ENCODE measurements at places on chromosomes 16 and 17.

- no peak for DNase-seq
Measured at GRCh38 chr17:40139566-40140058, 725 bp upstream of the CASC3 start.

DNA sequence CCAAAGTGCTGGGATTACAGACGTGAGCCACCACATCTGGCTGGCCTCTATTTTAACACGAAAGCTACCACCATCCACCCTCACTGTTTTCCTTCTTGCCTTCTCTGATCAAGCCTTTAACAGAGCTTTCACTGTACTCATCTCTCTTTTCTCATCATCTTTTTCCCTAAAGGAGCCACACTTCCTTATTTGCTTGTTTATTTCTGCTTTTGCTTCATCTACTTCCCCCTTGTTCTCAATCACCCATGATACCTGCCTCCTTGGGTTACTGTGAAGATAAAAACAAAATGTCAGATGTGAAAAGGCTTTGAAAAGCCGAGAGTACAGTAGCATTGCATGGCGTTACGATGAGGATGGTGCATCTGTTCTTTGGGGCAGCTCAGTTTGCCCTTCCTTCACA, 79.9 kb downstream of the ZNF18 start:
- no peak for DNase-seq

- no peak for DNase-seq
Measured at GRCh38 chr17:81067391-81067811, 32.5 kb downstream of the BAIAP2 start.

DNA sequence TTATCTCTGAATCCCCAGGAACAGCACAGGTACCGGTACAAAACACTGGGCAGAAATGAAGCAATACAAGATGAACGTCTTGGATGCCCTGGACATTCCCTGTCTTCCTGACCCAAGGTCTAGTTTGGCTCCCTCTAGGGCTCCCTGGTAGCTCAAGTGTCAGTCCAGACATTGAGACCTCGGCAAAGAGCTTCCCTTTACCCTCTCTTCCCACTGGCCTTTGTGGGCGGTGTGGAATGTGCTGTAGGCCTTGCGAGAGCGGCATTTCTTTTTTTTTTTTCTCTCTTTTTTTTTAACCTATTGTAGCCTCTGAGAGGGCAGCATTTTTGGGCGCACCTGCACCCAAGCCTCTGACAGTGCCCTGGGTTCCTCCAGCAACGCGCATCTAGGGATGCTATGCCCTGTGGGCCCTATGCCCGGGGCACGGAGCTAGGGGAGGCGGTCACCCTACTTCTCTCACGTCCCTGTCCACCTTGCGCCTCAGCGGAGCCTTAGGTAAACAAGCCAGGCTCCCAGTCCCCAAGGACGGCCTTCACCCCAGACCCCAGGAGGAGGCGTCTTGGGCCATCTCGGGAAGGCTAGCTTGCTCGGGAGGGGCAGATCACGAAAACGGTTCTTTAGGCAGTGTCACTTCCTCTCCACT, 1.2 kb upstream of the NFATC3 start:
- DNase-seq = no peak

GRCh38 chr16:58345574-58346354, 46.5 kb upstream of the GINS3 start:
- DNase-seq = no peak

DNA sequence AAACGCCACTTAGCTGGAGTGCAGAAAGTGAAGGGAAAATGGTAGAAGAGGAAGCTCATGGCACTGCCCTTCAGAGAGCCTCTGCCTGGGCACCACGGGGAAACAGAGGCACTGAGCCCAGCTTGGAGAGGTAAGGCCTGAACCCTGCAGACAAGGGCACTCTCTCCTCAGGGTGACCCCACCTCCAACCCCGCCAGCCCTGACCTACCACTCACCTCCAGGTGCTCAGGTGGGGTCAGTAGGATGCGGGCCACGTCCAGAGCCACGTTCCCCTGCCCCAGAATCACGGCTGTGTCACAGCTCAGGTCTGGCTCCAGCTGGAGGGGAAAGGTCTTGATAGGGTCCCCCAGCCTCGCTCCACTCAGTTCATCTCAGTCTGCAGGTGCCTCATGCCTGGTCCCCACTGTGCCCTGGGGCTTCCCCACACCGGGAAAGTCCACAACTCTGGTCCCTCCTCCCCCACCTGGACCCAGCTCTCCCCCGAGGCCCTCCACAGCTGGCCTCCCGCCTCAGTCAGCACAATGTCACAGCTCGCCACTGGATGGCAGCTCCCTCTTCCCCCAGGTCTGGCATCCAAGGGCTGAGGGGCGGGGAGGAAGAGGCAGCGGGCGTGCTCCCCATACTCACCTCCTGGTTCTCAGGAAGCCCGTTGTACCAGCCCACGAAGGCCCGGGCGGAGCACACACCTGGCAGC, 6.0 kb upstream of the GRIN2C start:
- DNase-seq = no peak

- no peak for DNase-seq
Measured at GRCh38 chr16:11563493-11564040, 23.2 kb downstream of the LITAF start.

DNA sequence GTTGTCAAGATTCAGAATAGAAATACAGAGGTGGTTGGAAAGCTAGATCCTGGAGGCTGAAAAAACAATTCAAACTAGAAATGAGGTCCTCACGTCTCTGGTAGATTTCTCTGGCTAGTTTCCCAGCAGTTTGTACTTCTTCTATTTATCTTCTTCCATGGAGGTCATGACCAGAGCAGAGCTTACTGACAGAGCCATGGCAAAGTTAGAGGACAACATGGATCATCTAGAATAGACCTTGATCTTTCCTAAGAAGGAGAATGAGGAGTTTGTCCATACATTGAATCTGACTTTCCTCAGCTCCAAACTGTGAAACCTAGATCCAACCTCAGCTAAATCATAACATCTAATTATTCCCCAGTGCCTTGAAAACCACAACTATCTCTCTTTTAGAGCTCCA, 900.8 kb upstream of the GOT2 start:
- DNase-seq = no peak

DNA sequence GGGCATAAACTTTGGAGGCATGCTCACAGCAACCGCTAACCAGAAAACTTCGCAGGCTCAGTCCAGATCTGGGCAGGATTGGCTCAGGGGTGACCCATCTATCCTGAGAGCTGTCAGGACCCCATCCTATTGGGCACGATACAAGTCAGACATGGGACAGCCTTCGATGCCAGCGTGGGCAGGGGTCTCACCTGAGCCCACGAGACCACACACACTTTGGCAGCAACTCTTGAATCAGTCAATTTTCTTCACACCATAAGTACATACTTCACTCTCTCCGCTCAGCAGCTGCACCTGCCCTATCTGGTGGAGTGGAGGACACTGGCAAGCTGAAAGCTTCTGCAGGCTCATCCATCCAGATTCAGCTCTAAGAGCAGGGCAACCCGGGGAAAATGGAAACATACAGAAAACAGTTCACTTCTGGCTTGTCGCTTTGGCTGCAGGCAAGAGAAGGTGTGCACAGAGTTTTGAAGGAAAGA, 48.3 kb downstream of the ZFHX3 start:
- DNase-seq = no peak

DNA sequence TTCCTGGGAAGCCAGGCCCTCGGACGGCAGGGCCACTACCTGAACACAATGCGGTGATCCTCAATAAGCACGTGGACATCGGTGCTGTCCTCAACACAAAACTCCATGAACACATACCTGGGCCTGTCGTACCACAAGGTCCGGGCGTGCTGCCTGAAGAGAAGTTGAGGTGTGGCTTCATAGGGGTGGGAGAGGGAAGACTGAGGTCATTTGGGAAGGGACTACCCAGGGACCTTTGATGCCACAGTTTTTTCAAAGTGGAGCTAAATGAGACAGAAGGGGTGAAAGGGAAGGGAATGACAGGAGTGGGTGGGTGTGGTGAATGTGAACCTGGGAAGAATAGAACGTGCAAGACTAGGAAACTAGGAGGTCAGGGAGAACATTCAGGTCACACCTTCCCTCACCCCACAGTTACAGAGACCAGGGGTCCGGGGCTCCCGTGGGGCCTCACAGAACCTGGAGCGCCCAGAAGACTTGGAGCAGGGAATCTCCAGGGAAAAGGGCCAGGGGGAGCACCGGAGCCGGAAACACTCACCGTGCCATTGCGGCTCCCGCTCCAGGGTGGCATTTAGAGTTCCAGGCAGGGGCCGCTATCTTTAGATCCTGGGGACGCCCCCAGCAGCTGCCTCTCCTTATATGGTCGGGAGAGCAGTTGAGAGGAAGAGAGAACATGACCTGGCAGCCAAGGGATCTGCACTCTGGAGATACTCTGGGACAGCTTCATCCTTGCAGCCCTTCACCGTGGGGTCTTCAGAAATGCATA, at the start of gene PTGES3L:
Gene PTGES3L (minus strand): TSS at position 570 of the 763 bp plus-strand sequence. CDS start 27 bp downstream, at position 543.
- DNase-seq = no peak

DNA sequence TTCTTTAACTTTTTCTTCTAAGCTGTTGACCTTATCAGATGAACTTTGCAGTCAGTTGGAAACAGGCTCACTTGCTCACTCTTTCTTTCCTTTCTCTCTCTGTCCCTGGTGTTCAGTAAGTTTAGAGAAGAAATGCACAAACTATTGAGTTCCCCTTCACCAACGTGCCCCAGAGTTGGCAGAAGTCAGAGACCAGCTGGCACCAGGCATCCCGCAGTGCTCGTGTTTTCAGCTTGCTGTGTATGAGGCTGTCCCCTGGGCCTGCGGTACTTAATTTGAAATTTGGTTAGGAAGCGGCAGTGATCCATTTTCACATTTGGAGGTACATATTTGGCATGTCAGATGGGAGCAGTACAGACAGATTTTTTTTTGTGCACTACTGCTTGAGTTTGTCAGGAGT, 258.6 kb downstream of the SNX29 start:
- DNase-seq = no peak

Data from stimulated activated CD4-positive, alpha-beta T cell treated with anti-CD3 and anti-CD28 coated beads, Interleukin-1b, Interleukin-23, amount 100 ng/mL, for 1 hour (primary cell).